ENCODE measurements at places on chromosomes 5 and 9.

GRCh38 chr9:70061776-70062175 lies 18.1 kb downstream of the MAMDC2 start:
- no peak for DNase-seq

DNA sequence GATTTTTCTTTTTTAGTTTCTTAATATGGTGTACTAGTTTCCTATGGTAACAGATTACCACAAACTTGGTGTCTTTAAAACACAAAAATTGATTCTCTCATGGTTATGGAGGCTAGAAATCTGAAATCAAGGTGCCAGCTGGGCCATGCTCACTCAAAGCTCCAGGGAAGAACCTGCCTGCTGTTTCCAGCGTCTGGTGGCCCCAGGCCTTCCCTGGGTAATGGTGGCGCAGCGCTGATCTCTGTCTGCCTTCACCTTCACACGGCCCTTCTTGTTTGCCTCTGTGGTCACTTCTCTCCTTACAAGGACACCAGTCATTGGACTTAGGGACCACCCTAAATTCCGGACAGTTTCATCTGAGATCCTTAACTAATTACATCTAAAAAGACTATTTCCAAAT lies 70.5 kb upstream of the GFPT2 start:
- DNase-seq: no peak

- DNase-seq: no peak
Measured at GRCh38 chr5:89968958-89969381, 440.6 kb downstream of the CETN3 start.

DNA sequence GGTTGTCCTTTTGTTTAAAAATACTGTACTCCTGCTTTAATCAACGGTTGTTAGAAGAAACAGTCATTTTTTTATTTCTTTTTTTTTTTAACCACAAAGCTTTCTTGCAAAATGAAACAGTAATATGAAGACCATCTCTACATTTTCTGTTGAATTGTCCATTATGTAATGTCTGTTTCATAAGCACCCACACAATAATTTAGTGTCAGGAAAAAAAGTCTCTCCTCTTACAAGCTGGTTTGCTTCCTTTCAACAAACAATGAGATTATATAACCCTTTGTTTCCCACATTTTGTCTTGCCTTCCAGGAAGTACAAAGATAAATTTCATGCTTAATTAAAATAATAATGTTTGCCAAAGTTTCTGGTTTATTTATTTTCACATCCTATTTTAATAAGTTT lies 16.7 kb downstream of the CTNNAL1 start:
- DNase-seq: no peak

DNA sequence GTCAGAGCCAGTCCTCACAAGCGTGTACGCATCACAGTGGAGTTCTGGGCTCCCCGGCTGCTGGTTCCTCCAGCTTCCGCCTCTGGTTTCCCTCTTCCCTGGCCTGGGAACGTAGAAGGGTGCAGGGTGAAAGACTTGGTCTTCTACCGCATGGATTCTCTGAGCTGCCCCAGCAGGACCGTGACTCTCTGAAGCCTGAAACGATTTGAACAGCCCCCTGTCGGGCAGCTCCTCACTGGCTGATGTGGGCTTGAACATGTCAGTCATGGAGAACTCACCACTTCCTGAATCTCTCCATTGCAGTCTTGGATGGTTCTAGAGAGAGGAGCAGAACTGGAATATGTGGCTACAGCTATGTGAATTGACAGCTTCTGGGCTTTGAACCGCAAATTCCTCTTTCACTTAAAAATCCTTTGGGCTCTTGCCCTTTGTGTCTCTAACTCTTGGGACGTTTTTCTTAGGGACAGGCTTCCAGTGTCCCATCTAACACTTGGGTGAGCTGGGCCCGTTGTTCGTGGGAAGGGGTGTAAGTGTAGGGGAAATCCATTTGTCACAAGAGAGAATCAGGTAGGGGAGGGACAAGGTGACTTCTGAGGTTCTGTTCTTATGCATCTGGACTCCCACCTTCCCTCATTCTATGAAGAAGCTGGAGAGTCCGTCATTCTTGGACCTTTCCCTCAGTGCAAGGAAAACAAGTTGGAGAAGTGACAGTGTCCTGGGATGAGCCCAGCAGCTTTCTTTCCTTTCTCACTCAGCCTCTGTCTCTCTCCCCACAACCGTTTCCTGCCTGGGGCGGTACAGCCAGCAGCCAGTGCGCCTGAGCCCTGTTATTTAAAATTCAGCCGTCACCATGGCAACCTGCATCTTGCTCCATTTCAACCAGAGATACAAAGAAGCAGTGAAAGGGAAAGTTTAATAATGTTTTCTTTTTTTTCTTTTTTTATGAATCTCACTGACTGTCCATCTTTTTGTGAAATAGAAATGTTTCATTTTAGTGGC lies 84.7 kb downstream of the PTTG1 start:
- no peak for DNase-seq

- DNase-seq: no peak
Measured at GRCh38 chr5:95901676-95902627, 59.7 kb downstream of the ELL2 start.

DNA sequence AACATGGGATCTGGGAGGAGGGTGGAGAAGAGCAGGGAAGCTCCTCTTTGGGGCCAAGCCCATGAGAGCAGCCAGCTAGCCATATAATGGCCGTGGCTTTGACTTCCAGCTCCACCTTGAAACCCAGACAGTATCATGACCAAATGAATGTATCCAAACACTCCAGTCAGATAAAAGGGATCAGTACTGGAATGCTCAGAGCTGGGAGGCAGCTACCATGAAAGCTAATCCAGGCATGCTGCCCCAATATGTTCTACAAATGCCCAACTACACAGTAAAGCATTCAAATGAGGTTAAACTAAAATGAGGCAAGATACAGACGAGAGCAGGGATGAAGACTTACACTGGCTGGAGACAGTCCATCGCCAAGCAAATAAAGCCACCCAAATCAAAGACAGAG lies 69.4 kb downstream of the FRMD3 start:
- DNase-seq: no peak

- DNase-seq: no peak
Measured at GRCh38 chr9:5479994-5480694, 29.8 kb downstream of the CD274 start.

GRCh38 chr9:111832449-111832848 lies 37.7 kb upstream of the SHOC1 start:
- no peak for DNase-seq

DNA sequence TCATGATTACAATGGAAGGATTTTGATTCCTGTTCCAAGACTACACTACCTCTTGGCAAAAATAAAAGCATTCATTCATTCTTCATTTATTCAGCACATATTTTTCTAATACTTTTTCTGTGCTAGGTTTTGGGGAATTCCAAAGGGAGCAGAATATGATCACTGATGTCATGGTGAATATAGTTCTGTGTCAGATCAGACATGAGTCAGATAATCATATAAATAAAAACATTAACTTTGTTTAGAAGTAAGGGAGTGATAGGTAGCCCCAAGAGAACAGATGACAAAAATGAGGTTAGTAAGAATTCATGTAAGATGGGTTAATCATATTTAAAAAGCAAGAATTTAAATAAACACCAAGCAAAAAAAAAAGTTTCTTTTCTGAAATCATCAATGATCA lies 94.1 kb upstream of the RANBP6 start:
- no peak for DNase-seq

DNA sequence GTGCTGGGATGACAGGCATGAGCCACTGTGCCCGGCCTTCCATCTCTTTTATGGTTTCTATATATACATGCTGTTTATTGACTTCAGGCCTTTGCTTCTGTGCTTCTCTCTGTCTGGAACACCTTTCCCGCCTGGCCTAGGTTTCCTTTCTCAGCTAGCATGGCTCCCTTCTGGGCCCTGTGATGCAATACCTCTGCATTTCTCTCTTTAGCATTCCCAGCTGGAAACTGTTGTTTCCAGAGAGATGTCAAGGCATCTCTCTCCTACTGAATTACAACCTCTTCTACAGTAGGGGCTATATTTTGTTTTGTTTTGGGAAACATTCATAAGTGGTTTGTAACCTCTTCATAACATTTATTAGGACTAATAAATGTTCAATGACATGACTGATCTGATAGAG lies 57.1 kb downstream of the RPS23 start:
- DNase-seq: no peak
